ENCODE measurements at places on chromosomes 12 and 14. TPM values are rescaled to one million over a fixed set of nuclear protein-coding genes. Genes with fewer than 3 reads are reported as not detected.

TMEM179 gene
- not detected for total RNA-seq

SDS gene
- not detected for total RNA-seq

PTPRR gene
- not detected for total RNA-seq

XRCC3 gene
- total RNA-seq = 18.1 TPM

KRT73 gene
- total RNA-seq = not detected

TMEM132D gene
- total RNA-seq = not detected

TUNAR gene
- total RNA-seq = not detected

INHBC gene
- not detected for total RNA-seq

TMCC3 gene
- total RNA-seq = 0.65 TPM

SELPLG gene
- total RNA-seq = 1.5 TPM

CLEC4C gene
- not detected for total RNA-seq

YARS2 gene
- total RNA-seq = 10.3 TPM

Data from fibroblast of the aortic adventitia (primary cell).